Umbilical cord (tissue), 2 donors: ENCODE measurements at places on chromosomes 2 and 18.

- DNase-seq, result peak; percentile 61
These were observed 90.2 kb upstream of the SCG2 start for GRCh38 chr2:223692191-223692947.

- DNase-seq, result no peak
These were observed 59.9 kb upstream of the CYRIA start for GRCh38 chr2:16725549-16725948.

DNA sequence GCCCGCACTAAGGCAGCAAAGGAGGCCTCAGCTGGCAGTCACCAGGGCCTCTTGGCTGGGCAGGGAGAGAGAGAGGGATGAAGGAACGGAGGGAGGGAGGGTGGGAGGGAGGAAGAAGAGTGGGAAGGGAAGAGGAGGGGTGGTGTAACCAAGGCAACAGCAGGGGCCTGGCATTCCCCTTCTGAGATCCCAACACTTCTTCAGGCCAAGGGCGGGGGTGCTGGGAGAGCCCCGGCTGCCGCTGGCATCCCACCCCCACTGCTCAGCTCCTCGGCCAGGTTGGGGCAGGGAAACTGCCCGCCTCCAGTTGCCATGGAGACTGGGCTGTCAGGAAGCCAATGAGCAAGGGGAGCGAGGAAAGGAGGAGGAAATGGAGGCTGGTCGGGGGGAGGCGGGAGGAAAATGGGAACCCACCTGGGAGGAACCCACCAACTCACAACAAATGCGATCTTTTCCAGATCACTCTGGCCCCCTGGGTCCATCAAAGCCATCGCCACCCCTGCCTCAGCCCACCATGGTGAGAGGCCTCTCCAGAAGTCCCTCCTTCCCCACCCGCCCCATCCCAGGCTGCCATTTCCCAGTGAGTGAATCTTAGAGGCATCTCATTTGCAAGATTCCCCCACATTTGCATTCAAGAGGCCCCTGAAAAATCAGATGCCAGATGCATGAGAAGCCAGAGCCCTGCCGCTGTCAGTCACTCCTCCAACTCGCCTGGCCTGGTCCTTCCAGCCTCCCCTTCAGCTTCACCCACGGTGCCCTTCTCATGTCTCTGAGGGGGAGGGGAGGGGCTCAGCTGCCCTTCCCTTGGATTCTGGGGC lies 12.4 kb downstream of the SH2D6 start:
- DNase-seq, result peak; percentile 92

DNA sequence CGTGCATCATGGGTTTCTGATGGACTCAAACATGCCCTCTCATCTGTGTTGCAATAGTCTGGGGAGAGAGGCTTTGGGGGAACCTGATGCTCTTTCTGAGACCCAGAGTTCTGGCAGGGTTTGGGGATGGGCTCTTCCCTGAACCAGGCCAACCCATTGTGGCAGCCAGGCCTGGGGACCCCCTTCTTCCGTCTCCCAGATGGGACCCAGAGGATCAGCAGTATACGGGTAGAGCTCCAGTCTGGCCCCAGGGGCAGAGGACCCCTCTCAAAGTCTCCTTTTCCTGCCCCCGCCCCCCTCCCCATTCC lies 333.7 kb downstream of the DYSF start:
- DNase-seq, result no peak

- no peak for DNase-seq
These were observed 217.5 kb downstream of the CAMKMT start for GRCh38 chr2:44579115-44579836.

- no peak for DNase-seq
These were observed 201.2 kb downstream of the CBLN2 start for GRCh38 chr18:72342933-72343332.

GRCh38 chr2:55151733-55152433 lies 80.2 kb downstream of the CLHC1 start:
- no peak for DNase-seq

GRCh38 chr2:7030810-7031209 lies 113.6 kb downstream of the RNF144A start:
- DNase-seq, result no peak

GRCh38 chr18:79944126-79944731 lies 7.2 kb downstream of the SLC66A2 start:
- no peak for DNase-seq

DNA sequence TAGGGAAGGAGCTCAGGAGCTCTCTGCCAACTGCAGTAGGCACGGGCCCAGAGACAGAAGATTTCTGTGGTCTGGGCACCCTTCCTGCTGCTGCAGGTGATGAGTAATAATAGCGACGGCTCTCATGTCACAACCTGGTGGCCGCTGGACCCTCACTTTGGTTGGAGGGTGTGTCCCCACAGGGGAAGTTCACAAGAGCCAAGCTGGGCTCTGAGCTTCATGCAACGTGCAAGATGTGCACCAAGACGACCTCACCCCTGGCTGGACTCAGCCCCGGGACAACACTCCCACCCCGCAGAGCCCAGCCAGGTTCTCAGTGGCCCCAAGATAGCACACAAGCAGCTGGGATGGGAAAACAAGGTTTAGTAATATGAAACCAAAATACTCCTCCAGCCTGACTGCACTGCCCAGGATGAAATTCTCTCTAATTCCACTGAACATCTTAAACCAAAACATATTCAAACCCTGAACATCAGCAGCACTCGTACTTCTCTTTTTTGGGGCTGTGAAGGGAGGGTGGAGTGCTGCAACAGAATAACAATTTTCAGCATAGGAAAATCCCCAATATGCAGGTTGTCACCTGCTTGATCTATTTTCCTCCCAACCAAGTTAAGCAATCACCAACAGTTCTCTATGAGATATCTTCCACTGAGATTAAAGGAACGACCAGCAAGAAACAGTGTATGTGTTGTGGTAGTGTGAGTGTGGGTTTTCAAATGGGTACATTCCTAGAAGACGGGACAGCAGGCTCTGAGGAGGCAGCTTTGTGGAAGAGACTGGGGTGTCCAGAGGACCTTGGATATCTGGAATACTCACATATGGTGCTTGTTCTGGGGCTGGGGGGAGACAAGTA lies 26.5 kb downstream of the BCL2 start:
- DNase-seq, result no peak

GRCh38 chr2:232483923-232484627 lies 3.6 kb downstream of the ECEL1 start:
- DNase-seq, result no peak

DNA sequence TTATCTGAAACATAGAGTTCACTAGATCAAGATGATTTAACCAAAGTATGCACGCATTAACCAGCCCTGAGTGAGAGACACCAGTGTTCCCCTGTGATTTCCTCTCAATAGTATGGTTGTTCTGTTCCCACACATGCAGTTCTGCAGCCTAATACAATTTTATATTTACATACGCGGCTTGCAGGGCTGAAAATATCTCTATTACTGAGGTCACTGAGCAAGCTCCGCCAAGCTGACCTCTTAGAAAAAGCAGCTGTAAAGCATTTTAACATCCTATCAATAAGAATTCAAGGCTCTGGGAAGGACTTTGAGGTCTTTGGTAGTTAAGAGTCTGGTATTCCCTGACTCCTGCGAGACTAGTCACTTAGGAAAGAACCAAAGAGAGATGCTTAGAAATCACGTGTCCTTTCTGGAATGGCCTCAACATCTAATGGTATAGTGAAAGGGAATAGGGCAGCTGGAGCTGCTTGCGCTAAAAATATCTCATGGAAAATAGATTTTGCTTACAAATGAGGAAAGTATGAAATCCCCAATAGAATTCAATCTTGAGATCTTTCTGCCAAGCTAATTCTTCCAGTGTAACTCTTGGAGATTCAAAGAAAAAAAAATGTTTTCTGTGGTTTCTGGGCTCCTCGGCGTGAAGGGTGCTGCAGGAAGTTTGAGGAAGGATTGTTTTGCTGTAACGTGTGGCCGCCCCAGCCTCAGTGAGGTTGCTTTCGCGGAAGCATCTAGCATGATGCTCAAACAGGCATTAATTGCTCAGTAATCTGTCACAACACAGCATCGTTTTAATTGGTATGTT lies 59.2 kb downstream of the DOCK10 start:
- DNase-seq, result peak; percentile 89

GRCh38 chr2:241772063-241772499 lies 4.5 kb upstream of the GAL3ST2 start:
- peak; percentile 63 for DNase-seq

GRCh38 chr18:66138642-66139041 lies 387.8 kb downstream of the CDH7 start:
- DNase-seq, result no peak

- DNase-seq, result peak; percentile 56
These were observed 67.7 kb upstream of the L3MBTL4 start for GRCh38 chr18:6482198-6482977.

DNA sequence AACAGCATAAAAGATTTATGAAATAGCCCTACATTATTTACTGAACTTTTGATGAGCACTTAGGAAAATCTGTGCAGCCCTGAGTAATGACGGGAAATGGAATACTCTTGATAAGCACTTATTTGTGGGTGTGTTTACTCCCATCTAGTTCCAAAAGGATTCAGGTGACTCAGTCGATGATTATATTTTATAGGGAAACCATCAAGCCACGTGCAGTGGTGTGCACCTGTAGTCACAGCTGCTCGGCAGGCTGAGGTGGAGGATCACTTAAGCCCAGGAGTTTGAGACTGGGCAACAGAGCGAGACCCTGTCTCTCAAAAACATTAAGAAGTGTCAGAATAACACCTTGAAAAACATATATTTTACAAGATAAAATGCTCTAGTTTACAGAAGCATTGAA lies 91.9 kb downstream of the CABYR start:
- DNase-seq, result no peak

DNA sequence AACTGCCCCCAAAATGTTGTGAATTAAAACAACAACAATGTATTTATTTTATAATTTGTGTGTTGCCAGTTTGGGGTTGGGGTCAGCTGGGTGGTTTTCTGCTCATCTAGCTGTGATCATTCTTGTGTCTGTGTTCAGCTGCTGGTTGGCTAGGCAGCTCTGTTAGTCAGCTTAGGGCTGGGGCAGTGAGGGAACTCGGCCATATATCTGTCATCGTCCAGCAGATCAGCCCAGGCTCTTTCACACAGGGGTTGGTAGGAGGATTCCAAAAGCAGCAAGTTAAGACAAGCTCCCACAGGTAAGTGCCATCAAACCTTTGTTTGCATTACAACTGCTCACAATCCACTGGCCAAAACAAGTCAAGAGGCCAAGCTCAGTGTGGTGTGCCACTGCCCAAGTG lies 121.5 kb downstream of the LPIN1 start:
- DNase-seq, result no peak

GRCh38 chr2:32711219-32711618 lies 83.4 kb downstream of the TTC27 start:
- peak; percentile 27 for DNase-seq

DNA sequence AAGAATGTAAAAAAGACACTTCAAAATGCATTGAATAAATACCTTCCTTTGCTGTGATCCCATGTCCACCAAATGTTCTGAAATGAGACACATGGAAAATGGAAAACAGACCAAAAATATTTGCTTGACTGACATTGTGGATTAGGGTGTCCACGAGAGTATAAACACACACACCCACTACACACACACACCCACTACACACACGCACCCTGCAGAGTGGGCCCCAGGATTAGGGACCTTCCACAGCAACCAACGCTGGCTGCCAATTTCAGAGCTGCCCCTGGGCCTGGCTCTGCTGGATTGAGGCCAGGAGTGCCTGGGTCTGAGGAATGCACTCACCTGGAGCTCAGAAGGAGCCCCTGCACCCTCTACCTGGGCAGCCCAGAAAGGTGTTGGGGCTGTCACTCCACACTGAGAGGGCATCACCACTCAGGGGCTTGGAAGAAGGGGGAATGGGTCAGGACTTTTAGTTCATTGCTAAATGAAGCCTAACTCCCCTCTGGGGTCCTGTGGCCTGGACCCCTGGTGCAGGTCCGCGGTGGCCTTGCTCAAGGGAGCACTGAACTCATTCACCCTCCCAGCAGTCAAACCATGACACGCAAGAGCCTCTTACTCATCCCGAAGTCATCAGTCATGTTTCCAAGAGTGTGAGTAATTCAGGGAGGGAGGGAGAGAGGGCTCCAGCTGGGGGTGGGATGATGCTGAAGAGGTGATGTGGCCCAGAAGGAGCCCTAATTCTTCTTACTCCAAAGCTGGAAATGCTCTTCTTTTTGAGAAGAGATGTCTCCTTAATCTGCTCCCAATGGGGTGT lies 50.2 kb upstream of the PLB1 start:
- peak; percentile 91 for DNase-seq

DNA sequence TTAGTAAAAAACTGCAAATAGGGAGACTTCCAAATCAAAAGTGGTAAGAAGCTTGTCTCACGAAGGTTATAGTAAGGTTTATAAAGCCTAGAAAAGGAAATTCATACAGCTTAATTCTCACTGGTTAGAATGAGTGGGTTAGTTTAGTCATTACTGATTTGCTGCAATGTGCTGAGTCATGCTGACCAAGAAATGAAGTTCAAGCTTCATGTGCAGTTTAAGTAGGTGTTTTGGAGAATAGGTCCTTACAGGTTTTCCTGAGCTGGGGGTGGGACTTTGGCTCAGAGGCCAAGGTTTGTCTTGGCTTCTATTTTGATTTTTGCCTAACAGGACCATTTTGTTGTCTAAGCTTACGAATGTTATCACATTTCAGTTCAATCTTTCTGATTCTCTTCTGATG lies 15.1 kb downstream of the CLIP4 start:
- DNase-seq, result no peak

DNA sequence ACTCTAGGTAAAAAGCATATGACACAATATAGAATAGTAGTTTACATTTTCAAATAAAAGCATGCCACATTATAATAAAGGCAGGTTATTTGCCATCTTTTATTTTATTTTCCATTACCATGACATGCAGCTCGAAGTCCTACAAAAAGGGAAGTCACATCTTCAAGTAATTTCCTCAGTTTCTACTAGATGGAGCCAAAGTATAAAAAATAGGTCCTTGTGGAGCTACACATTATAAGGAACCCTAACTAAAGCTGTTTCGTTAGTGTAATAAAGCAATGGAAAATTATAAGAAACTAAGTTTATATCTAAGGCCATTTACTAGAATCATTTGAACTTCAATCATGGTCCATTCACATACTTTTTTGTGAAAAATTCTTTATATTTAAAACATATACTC lies 674.5 kb downstream of the KCNJ3 start:
- DNase-seq, result peak; percentile 37

DNA sequence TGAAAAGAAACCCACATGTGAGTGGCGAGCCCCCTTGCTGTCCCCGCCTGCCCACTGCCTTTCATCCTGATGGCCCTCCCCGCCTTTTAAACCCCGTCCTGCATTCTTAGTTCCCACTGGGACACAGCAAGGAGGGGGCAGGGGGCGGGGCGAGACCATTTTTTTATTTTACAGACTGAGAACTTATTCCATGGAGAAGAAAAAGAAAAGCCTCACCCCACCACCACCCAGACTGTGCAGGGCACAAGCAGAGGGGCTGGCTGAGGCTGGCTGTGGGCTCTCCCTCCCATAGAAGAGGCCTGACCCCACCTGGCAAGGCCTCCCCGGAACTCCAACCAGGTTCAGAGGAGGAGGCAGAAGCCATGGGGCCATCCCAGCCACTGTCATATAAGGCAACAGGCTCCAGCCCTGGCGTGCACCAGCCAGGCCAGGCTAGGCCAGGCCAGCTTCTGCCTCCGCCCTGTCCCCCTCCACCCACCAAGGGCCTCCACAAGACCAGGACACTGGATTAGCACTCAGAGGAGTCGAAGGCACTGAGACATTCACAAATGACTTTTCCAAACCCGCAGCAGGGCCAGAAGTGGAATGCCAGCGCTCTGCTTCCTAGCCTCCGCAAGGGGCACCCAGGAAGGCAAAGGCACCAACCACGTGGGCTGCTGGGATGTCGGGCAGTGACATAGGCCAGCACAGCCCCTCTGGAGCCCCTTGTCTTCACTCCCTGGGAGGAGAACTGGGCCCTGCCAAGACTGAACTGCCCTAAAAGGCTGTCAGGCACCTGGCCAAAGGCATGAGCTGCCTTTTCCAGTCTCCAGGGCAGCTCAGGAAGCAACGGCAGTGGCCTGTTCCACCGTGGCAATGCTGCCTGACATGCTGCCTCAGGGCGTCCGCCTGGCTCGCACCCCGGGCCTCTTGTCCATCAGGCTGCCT lies 37.5 kb upstream of the SEMA4C start:
- peak; percentile 91 for DNase-seq
